ELF-1 (cell line): ENCODE measurements at places on chromosomes 7 and 10.

DNA sequence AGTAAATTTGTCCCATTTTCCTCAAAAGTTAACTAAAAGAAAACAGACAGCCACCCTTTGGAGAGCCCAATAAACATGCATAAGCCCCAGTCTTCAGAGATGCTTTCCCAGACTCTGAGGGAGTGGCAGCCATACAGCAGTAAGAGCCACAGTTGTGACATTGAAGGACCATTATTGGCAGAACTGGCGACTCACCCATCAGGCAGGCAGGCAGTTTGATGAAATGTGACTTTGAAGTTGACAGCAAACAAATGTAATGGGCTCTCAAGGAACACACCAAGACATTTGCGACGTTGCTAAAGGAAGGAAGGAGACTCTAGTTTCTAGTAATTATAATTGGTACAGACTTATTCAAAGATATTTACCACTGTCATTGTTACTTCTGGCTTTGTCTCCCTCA lies 287.5 kb upstream of the PHYHIPL start:
- no peak for DNase-seq

DNA sequence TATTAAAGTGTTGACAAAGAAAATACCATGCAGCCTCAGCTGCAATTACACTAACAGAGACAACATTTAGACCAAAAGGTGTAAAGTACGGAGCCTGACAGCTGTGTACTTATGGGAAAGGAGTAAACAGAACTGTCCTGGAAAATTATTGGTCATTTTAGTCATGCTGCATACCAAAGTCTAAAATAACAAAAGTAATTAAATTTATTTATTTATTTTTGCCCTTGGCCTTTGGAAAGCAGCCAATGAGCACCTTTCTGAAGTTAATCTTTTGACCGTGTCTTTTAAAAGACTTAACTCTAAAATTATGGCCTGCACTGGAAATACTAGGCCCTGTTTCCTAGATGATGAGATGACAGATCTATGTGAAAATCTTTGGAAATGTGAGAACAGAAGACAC lies 597.6 kb downstream of the NXPH1 start:
- DNase-seq = no peak

DNA sequence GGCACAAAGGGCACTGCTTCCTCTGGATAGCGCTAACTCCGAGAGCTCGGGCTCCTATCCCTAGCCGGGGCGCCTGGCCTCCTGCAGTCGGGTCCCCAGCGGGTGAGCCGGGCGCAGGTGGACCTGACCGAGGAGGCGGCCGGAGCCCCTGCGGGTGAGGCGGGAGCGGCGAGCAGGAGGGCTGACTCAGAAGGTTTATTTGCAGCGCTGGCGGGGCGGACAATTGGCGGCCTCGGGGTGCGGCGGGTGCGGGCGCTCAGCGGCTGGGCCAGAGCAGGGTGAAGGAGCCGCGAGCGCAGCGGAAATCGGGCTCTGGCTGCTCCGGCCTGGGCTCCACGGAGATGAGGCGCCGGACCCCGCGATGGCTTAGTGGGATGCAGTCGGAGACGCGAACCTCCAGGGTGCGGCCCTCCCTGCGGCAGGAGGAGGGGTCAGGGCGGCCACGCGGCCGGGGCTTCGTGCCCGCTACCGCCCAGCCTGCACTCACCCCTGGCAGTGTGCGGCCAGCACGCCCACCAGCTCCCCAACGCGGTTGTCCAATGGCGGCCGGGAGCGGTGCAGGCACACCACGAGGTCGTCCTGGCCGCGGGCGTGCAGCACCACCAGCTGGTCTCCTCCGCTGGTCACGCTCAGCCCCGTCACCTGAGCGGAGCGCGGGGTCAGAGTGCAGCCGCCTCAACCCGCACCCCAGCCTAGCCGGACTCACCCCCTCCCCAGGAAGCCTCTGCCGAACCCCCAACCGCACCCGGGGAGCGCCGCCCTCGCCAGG lies 16.1 kb downstream of the MYO1G start:
- DNase-seq = peak; percentile 61

DNA sequence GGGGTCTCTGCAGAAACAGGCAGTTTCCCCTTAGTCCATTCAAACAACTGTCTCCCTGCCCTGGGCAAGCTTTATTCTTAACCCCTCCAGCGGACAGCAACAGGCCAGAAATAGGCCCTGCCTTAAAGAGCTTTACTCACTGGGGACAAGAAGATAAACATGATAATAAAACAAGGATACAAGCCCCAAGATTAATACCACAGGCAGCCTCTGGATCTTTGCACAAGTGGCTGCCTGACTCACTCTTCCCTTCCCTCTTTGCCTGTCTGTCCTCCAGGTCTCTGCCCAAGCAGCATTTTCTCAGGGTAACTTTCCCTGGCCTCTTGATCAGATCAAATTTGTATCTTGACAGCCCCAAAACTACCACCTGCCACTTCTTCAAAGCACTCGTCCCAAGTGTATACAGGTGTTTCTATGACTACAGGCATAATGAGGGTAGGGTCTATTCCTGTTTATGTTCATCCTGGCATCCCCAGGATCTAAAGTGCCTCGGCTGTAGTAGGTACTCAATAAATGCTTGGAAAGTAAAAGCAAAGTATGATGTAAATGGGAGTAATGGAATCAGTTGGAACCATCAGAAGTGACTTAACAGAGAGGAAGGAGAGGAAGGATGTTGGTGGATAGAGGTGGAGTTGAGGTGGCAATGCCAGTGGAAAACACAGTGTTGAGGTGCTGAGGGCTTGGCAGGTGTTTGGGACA lies 7.0 kb upstream of the CAMK2G start:
- no peak for DNase-seq

- DNase-seq = no peak
These were observed 184.5 kb downstream of the TRIL start for GRCh38 chr7:28773423-28774145.

- no peak for DNase-seq
These were observed 154.1 kb upstream of the KMT2E start for GRCh38 chr7:104859754-104860426.

DNA sequence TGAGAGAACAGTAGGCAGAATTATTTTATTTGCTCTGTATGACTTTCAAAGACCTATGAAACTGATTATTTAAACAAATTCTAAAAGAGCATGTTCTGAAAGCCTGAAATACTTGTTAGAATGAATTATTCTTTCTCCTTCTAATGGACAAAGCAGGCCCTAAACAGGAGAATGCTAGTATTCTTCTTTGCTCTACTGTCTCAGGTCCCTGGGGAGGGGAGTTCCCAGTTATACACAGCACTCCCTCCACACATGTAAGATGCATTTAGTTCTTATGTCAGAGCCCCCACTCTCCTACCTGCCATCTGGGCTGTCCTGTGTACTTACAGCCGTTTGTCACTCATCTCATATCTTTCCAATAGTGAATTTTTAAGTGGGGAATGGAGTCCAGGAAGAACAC lies 633.5 kb upstream of the ANKRD30A start:
- DNase-seq = no peak

DNA sequence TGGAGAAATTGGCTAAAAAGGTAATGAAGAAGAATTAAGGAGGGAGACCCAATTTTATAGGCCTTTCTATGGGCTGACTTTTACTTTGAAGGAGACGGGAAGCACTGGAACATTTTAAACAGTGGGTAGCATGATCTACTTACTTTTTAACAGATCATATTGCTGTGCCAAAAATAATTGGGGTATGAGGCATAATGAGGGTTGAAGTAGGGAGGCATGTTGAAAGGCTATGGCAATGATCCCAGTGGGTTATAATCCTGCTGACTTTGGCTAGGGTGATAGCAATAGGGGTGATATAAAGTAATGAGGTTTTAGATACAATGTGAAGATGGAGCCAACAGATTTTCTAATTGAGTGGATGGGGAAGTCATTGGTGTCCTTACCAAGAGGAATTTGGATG lies 73.2 kb downstream of the GPR37 start:
- DNase-seq = no peak

DNA sequence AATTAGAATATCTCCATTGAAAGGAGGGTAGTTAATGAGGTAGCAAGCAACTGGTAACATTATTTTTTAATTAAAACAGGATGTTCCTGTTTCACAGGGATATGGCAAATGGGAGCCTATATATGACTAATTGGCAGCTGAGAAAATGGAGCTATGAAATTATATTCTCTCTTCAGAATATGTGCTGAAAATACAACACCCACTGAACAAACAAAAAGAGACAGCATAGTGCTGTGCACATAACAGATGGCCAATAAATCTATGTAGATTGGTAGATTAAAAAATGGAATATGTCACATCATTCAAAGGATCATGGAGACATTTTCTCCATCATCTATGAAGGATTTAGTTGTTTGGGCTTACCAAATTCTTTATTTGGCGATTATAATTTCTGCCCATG lies 362.0 kb downstream of the GPR37 start:
- no peak for DNase-seq

DNA sequence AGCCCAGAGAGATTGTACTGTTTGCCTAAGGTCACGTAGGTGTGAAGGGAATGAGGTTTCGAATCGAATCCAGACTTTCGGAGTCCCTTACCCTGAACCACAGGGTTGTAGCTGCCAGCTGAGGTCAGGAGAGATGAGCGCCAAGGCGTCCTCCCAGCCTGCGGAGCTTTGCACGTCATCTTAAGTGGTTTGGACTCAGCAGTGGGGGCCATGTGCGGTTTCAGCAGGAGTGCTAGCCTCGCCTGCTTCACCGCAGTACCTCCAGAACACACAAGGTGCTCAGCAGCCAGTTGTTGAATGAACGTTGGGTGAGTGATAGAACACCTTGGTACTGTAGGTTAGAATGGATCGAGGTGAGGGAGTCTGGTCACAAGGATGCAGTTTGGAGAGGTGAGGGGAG lies 74.9 kb upstream of the PPIF start:
- no peak for DNase-seq

DNA sequence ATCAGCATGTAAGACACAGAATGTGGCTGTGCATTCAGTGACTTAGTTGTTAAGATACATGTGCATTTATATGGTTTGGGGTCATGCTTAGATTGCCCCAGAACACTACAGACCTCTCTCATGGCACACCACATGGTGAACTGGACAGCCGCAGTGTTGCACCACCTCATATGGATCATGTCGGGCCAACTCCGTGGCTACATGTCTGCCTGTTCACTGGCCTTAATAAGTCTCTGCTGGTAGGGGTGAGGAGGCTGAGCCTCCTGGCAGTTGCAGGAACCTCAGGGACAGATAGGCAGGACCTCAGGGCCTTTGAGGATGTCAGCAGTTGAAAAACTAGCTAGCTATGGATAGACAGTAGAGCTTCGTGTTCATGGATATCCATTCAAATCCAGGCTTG lies 751.0 kb downstream of the GRID1 start:
- DNase-seq = no peak

DNA sequence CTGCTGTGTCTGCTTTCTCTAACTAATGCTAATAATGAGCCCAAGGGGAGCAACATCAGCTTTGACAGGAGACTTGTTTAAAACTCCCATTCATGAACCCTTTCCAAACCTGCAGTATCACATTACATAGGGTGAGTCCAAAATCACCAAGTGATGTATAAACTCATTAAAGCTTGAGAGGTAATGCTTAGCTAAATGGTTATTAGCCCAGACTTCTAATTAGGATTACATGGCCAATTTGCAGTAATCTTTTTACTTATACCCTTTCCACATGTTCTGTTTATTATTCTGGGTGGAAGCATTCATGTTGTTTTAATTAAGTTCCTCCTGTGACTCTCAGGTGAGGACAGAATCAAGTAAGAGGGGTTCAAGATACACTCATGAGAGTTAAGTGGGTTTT lies 17.5 kb downstream of the ZNF138 start:
- no peak for DNase-seq

GRCh38 chr7:94577357-94577756 lies 67.7 kb downstream of the CASD1 start:
- no peak for DNase-seq
